ENCODE measurements at places on chromosomes 2 and 18.

GRCh38 chr18:56651771-56652092, 573 bp downstream of the WDR7 start:
- no peak for DNase-seq

DNA sequence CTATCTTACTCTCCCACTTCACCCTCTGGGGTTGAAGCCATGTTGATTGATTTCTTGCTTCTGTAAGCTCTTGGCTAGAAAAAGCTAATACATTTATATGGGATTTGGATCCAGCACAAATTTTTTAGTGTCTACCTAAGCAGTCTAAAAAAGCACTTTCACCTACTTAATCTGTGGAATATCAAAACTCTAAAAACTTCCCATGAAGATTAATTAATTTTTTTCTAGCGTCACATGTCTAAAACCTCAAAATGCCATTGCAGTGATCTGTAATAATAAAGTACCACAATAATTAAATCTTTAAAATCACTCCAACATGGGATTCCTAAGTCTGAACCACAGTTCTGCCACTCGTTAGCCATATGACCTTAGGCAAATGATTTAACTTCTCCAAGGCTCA, 180.1 kb downstream of the EN1 start:
- DNase-seq = no peak

DNA sequence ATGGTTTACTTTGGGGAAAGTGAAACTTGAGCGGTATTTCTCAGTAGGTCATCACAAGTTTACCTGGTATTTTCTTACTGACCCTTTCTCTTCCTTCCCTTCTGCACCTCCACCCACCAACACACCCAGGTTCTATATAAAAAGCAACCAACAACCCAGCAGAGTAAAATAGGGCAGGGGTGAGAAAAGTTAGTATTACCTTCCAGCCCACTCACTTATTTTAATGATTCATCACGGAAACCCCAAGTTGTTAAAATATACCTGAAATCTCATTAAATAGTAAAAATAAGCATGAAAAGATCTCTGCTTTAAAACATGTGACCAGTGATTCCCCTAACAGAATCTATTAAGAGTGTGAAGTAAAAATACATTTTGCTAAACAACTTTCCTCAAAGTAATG, 306.1 kb downstream of the ZEB2 start:
- DNase-seq = no peak

GRCh38 chr2:226185616-226186211, 613.9 kb downstream of the IRS1 start:
- DNase-seq = no peak

GRCh38 chr2:173750353-173750801, 214.8 kb downstream of the SP3 start:
- DNase-seq = no peak

Measured in effector CD4-positive, alpha-beta T cell (primary cell).